ENCODE measurements at places on chromosomes 1 and 21.

GRCh38 chr1:32885676-32886003, 651 bp upstream of the HPCA start:
- DNase-seq = no peak

DNA sequence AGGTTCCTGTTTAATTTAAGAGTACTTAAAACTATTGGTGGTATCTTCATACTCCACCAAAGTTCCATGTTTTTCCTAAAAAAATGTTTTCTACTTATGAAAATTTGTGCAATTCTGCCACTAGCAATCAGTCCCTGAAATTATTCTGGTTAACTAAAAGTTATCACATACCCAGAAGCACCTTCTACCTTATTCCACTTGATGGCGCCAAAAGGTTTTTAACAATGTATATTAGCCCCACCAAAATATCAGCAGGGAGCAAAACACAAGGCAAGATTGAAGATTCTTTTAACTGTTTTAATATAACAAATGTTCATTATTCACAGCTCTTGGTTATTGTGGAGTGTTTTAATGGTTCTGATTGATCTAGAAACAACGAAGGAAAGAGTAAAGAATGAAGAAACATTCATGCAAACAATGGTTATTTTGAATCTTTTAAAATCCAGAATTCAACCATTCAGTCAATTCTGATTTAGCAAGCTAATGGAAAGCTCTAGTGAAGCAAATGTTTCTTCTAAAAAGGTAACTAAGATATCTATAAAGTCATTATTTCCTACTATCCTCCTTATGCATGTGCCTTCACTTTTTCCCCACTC, 67.2 kb downstream of the TTLL7 start:
- DNase-seq = no peak

GRCh38 chr1:160675641-160676410, 29.0 kb upstream of the SLAMF1 start:
- peak; percentile 71 for DNase-seq

DNA sequence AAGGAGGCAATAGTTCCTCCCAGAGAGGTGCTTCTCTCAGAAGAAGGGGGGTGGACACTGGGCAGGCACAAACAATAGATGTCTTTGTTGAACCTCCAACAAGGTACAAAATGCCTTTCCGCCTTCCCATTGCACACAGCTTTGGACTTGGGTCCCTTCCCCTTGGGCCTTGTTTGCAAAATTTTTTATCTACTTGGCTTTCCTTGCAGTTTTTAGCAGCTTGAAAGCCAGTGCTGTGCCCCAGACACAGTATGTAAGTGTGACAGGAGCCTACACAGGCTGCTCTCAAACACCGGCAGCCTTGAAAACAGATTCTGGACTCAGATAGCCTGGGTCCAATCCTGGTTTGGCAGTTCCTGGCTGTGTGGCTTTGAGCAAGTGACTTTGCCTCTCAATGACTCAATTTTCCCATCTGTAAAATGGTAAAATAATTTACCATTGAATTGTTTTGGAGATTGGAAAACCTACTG, 43.0 kb downstream of the ELAPOR1 start:
- DNase-seq = no peak

DNA sequence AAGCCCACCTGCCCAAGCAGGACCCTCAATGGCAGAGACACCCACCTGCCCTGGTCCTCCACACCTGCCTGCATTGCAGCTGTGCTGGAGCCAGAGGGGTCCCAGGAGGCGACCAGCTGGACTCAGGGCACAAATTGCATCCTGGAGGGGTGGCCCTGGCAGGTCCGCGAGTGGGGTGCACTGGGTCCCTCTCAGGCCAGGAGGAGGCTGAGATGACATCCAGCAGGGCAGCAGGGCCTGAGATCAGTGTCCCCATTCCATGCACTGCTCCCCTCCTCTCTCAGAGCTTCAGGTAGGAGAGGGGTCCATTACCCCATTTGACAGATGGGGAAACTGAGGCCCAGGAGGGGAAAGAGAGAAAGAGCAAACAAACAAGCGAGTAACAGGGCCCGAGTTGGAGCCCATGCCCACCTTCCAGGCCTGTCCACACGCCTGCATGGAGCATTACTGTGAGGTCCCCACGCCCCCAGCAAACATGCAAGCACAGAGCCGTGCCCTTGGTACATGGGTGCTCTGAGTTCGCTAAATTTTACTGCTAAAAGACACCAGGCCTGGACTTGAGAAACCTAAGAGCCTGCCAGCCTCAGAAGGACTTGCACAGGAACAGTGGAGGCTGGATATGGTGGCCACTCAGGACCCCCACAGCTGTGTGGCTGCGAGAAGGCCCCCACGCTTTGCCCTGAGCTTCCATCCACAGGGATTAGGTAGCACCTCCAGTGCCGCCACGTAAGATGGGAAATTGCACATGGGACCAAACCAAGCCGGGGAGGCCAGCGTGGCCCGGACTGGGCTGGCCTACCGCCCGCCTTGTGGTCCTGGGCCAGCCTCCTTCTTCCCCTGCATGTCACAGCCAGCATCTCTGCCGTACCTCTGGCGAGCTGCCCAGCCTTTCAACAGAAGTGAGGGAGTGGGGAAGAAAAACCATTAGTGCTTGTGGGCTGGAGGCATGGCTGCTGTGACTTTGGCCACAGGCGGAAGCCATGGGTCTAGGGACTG, 7.4 kb downstream of the WNT3A start:
- DNase-seq = no peak

- no peak for DNase-seq
Measured at GRCh38 chr1:174274452-174274851, 115.1 kb downstream of the RABGAP1L start.

GRCh38 chr1:19342062-19342750, 30.1 kb downstream of the SLC66A1 start:
- DNase-seq = no peak
